ENCODE measurements at places on chromosomes 13 and 19.

GRCh38 chr13:39670445-39670844, 15.0 kb downstream of the COG6 start:
- DNase-seq: no peak

DNA sequence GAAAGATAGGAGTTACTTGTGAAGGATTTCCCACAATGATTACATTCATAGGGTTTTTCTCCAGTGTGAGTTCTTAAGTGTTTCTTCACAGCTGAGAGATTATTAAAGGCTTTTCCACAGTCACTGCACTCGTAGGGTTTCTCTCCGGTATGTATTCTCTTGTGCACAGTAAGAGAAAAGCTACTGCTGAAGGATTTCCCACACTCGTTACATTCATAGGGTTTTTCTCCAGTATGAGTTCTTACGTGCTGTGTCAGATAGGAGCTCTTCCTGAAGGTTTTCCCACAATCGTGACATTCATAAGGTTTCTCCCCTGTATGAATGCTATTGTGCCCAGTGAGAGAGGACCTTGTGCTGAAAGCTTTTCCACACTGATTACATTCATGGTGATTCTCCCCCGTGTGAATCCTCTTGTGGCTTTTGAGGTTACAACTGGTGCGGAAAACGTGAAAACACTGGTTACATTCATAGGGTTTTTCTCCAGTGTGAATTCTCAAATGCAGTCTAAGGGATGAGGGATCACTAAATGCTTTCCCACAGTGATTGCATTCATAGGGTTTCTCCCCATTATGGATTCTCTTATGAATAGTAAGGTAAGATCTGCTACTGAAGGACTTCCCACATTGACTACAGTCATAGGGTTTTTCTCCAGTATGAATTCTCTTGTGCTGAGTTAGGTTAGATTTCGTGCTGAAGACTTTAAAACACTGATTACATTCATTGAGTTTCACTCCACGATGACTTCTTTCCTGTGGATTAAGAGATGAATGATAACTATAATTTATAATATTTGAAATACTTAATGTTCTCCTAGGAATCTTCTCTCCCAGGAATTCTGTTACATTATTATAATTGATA, 20.6 kb downstream of the ZNF558 start:
- DNase-seq: no peak

DNA sequence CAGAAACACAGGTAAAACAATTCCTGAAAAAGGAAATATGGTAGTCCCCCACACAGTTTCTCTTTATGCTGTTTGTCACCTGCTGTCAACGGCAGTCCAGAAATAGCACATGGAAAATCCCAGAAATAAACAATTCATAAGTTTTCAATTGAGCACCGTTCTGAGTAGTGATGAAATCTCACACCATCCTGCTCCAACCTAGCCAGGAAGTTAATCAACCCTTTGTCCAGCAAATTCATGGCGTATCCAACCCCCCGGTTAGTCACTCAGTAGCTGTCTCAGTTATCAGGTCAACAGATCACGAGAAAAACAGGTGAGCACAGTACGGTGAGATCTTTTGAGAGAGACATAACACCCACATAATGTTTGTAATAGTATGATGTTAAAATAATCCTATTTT, 74.2 kb downstream of the TUBGCP3 start:
- no peak for DNase-seq

- DNase-seq: no peak
Observed at GRCh38 chr19:35306473-35307246, 14.7 kb downstream of the MAG start.

GRCh38 chr19:45040059-45040771, 1.4 kb downstream of the CLASRP start:
- no peak for DNase-seq

- no peak for DNase-seq
Observed at GRCh38 chr19:18171605-18172327, 1.8 kb upstream of the IFI30 start.

DNA sequence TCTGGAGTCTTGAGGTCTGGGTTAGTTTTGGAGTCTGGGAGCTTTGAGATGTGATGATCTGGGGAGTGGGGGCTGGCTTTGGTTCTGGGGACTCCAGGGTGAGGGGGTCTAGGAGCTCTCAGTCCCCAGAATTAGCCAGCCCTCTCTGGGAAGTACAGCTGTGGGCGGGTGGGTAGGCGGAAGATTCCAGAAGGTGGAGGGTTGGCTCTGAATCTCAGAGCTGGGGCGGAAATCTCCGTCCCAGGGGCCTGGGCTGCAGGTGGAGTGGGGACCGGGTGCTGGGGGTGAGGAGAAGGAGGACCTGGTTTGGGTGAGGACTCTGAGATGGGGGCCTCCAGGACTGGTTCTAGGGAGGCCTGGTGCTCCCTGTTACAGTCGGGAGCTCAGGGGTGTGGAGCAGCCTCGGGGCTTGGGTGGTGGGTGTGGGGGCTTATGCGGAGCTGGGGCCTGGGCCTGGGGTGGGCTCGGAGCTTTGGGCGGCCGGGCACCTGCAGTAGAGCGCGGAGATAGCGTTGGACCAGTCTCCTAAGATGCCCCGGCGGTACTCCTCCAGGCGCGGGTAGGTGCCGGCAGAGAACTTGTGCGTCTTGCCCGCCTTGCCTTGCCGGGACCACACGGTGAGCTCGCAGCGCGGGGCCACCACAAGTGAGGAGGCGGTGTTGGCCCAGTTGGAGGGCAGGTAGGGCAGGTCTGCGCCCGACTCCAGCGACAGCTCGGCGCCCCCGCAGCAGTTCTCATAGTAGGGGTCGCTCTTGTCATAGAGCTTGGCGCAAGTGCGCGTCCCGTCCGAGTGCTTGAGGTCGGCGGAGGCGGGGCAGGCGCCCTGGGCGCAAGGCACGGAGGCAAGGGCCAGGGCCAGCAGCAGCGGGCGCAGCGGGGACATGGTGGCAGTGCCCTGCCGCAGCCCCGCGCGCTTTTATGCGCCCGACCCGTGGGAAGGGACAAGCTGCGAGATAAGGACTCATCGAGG, at the start of gene SYCN:
Gene SYCN, minus strand, starts transcription at position 892 of the 970 bp plus-strand sequence. Its CDS starts 9 bp downstream, at position 883.
- DNase-seq: no peak

GRCh38 chr13:110790371-110790770, 76.9 kb downstream of the ING1 start:
- no peak for DNase-seq

DNA sequence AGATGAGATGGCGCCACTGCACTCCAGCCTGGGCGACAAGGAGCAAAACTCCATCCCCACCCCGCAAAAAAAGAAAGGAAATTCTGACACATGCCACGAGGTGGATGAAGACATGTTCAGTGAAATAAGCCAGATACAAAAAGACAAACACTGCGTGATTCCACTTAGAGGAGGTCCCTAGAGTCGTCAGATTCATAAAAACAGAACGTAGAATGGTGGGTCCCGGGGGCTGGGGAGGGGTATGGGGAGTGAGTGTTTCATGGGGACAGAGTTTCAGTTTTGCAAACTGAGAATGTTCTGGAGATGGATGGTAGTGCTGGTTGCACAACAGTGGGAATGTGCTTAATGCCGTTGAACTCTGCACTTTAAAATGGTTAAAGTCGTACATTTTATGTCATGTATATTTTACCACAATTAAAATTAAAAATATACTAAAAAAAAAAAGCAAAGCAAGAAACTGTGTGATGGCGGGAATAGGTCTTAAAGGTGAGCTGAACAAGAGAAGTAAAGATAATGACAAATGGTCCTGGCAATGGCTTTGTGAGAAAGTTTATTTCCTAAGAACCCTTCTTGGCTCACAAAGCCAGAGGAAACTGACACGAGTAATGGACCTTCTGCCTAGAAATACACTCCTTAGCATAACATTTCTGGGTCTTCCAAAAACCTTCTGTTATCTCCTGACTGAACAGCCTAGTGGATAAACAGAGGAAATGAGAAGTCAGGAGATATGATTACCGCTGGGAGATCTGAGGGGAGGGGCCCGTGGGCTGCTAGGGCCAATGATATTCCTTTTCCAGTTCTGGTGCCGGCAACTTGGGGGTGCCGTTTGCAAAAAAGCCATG, 4.2 kb upstream of the SPC24 start:
- DNase-seq: no peak

DNA sequence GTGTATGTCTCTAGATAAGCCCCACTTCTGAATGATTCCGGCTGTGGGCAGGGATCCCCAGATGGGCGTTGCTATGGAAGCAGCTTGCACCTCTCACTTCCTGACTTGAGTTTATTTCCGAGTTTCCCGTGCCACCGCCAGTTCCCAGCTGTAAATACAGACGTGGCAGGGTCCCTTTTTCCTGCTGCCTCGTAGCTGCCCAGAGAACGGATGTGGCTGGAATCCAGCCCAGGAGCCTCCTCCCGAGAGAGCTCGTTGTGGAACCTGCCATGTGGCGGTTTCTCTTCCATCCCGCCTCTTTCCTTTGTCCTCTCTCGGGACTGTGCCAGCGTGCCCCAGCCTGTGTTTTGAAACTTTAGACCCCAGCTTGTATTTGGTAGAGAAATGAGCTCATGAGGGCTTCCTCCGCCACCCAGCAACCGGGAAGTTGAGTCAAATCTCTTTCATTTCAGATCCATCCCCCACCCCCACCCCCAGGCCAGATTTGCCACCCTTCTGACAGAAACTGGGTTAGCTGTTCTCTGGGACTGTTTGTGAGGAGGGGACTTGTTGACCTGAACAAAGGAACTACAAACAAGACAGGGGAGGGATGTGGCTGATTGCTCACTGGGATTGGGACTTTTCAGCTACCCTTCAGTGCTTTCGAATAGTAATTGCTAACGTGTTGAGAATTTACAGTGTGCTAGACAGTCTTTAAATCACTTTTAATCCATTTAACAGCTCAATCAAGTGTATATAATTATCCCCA, 96.6 kb downstream of the SIPA1L3 start:
- DNase-seq: no peak

DNA sequence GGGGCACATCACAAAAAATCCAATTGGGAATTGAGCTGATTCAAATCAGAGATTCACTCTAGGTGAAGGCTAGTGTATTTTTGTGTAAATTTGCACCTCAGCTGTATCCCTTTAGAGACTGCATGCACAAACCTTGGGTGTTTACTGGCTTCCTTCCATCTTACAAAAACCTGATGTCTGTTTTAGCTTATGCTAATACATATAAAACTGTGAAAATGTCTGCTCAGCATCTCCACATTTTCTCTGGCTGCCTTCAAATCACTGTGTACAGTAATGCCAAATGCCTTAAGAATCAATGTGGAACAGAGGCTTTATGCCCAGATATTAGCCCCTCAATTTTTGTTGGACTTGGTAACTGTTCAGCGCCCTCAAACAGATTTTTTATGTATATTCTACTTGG, 675.8 kb upstream of the SLITRK6 start:
- no peak for DNase-seq

DNA sequence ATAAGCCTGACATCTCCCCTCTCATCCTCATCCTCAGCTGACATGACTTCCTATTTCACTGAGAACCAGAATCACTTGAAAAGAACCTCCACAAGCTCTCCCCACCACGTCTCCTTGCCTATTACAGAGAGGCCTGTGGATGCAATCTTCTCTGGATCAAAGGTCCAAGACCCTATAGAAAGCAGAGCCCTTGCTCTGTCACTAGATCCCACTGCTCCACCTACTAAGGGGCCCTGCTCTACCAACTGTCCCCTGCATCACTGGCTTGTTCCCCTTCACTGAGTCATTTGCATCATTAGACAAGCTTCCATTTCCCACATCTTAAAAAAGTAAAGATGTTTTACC, 40.8 kb downstream of the RCBTB2 start:
- no peak for DNase-seq

DNA sequence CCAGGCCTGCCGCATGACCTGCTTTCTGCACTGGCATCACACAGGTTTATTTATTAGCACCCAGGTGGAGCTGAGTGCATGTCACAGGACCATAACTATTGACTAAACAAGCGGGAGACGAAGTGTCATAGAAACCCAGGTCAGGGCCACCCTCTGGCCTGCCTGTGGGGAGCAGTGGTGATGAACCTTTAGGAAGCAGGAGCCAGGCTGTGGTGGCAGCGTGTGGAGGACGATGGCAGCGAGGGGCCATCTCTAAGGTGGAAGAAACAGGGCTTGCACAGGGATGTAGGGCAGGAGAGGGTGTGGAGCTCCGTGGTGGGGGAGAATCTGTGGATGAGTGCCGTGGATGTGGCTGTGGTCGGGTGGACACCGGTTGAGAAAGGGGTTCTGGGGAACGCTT, 275.3 kb downstream of the TEX29 start:
- DNase-seq: no peak

GRCh38 chr19:1672038-1672768, 19.8 kb upstream of the TCF3 start:
- peak; percentile 53 for DNase-seq

DNA sequence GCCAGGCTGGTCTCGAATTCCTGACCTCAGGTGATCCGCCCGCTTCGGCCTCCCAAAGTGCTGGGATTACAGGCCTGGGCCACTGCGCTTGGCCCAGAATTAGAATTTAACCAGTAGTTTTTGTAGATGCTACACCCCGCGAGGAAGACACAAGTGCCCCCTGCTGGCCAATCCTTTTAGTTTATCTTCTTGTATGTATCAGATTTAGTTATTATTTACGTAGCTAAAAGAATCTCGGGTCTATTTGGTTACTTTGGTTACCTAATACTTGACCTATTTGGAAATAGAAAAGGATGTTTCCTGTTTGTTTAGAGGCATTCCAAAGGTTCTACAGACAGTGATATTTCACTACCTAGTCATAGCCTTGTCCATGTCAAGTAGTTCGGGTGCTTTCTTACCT, 22.0 kb downstream of the MUC16 start:
- peak; percentile 29 for DNase-seq

DNA sequence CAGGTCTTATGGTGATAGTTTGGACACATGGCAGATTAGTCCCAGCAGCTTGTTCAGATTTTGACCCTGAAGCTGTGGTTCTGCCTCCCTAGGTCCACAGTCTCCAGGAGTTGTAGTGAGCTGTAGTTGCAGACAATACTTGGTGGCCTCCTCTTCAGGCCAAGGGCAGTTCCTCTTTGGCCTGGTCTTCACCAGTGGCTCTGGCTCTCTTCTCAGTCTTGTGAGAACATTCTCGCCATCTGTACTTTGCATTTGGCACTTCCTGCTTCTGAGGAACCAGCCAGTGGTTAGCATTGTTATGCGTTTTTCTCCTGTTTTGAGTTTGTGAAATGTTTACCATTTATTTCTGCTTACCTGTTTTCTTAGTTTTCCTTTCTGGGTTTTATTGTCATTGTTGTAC, 40.7 kb downstream of the PCCA start:
- no peak for DNase-seq

DNA sequence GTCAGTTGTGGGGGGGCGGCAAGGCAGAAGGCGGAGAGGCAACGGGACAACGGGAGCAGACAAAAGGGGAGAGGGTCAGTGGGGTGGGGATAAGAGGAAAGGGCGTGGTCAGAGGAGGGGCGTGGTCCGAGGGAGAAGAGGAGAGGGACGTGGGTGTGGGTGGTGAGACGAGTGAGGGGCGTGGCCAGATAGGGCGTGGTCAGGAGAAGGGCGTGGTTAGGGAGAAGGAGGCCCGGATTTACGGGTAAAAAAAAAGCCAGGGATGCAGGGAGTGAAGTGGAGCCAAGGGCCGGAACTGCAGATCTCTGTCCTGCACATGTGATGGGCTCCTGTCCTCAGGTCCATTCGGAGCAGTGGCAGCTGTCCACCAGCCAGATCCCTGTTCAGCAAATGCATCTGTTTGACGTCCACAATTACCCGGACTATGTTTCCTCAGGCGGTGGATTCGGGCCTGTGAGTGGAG, 21.5 kb downstream of the CPT1C start:
- no peak for DNase-seq

All from T-helper 9 cell (primary cell).